GM18507 (cell line): ENCODE measurements at places on chromosomes 12 and 14.

DNA sequence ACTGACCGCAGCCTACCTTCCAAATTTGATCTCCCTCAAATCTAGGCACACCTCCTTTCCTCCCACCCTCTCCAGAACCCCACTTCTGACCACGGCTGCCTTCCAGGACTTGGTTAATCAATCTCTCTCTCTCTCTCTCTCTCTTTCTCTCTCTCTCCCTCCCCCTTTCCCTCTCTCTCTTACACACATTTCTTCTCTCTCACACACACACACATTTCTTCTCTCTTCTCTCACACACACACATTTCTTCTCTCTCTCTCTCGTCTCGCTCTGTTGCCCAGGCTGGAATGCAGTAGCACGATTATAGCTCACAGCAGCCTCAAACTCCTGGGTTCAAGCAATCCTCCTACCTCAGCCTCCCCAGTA is 521 bp upstream of the GMFB start:
- no peak for DNase-seq

DNA sequence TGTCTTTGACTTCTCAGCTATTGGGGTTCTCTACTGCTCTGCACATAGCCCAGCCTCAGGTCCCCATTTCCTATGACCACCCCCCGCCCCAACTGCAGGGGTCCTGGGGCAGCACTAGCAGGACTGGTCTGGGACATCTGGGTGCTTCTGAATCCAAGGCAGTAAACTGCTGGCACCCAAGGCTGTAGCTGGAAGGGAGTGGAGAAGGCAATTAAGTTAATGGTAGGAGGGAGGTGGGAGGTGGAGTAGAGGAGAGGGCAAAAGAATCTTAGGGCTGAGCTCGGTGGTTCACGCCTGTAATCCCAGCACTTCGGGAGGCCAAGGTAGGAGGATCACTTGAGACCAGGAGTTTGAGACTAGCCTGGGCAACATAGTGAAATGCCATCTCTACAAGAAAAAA is 11.5 kb downstream of the PLEK2 start:
- DNase-seq = no peak

- DNase-seq = no peak
These were observed 74.3 kb downstream of the SRGAP1 start for GRCh38 chr12:63918800-63919300.

DNA sequence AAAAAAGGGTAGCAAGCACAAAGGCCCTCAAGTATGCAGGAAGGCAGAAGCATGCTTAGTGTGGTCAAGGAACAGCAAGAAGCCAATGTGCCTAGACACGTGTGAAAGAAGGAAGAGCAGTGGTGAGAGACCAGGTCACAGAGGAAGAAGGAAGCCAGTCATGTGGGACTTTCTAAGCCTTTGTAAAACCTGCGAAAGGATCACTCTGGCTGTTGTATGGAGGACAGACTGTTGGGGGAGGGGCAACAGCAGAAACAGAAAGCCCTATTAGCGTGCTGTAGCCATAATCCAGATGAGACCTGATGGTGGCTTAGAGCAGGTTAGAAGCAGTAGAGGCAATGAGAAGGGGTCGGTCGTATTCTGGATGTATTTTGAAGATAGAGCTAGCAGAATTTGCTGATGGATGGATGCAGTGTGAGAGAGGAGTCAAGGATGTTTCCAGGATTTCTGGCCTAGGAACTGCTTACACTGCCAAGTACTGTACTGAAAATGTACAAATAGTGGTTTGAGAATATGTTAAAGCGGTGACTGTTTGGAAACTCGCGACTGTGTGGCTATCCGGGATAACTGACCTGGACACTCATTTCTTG is 5.7 kb upstream of the MLF2 start:
- DNase-seq = no peak

GRCh38 chr12:27984275-27984674 is 11.7 kb upstream of the PTHLH start:
- no peak for DNase-seq

DNA sequence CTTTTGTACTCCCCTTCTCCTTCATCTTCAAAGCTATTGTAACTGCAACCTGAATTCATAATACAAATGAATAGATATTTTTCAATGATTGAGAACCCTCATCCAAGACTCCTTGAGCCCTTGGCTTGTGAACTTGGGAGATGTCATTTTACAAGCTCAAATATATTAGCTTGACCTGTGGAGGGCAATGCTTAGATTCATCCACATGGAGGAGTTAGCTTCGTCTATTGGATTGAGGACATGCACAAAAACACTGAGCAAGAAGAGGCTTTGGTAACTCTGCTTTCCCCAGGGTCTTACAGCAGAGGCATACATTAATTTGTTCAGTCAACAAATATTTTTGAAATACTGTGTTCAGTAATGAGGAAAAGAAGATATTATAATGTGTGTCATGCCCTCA is 101.1 kb downstream of the OTOGL start:
- DNase-seq = no peak

GRCh38 chr12:13023811-13024530 is 20.2 kb upstream of the FAM234B start:
- no peak for DNase-seq

DNA sequence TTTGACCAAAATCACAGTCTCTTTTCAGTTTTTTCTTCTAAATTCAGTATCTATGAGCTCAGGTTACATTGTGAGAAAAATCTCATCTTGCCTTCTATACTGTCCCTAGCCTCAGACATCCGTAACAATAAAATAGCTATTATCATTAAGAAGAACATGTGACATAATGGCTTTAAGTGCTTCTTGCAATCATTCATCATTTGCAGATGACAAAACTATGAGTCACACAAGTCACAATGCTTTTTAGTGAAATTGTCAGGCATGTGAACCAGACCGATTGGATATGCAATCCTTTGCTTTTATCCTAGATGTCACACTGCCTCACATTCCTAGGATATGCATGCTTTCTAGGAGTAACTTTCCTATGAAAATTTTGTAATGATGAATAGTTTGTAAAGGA is 313.1 kb downstream of the SLC6A15 start:
- no peak for DNase-seq

GRCh38 chr14:71117839-71118743 is 210.8 kb downstream of the PCNX1 start:
- DNase-seq = no peak

DNA sequence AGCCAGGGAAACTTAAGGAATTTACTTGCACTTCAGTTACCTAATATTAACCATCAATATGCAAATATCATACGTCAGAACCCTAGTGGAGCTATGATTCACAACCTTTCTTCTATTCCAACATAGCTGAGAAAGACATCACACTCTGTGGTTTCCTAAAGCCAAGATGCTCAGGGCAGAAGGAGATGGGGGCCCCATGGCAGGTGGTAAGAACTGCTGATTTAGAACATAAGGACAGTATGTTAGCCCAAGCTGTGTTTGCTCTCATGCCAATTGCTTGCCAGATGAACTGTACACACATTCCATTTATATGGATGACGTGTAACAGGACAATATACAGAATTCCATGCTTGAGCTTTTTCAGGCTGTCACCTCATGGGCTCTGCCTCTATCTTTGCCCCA is 34.6 kb downstream of the HECTD4 start:
- DNase-seq = peak; percentile 2

- DNase-seq = no peak
These were observed 601.8 kb downstream of the SLC16A7 start for GRCh38 chr12:60197589-60197988.

- no peak for DNase-seq
These were observed 31.3 kb downstream of the PRKD1 start for GRCh38 chr14:29896354-29896821.

DNA sequence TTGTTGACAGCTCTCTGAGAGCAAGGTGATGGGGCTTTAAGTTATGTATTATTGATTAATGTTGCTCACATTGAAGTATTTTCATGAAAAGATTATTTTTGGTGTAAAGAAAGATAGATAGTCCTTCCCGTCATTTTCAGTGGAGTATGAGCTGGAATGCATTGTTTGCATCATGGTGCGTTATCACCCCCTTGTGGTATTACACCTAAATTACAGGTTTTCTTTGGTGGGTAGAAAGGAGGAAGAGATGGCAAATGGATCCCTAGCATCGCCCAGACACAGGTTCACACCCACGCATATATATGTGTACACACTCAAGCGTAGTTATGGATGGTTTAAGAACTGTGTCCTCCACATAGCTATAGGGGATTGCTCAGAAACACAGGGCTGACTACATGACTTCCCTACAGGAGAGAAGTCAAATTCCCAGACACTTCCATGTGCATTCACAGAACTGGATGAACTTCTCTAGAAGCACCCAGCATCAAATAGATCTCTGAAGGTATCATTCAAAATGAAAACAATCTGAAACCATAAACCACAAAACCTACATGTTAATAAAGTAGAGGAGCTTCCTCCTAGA is 14.4 kb upstream of the SERPINA10 start:
- DNase-seq = no peak

GRCh38 chr12:44500423-44500822 is 375.7 kb downstream of the NELL2 start:
- DNase-seq = no peak

DNA sequence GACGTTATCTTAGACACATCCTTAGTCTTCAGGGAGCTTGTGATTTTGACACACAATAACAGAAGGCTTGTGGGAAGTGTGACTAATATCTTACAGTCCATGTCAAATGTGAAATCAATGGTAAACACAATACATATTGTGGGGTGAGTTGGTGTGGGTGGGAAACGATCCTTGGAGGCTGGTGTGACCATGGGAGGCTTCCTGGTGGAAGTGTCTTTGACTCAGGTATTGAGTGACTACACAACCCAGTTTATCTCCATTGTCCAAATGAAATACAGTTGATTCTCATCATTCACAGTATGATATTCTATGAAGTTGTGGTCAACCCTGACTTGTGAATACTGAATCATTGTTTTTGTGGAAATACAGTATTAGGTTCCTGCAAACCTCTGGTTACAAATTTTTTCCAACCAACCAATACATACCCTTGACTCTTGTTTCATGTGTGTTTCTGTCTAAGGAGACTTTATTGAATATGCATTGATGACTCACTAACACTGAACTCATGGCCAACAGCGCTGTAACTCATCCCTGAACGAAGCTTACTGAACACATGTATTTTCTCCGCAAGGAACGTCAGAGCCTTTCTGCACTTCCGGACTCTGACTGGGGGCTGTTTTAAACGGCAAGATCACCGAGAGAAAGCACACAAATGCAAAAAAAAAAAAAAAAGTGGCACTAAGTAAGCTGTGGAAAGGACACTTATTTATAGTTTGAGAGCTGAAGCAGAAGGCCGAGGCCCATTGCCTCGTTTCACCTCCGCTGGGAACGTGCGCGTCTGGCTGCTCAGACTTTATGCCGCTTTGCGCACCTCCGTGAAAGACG is 59.0 kb downstream of the CLMN start:
- DNase-seq = no peak

DNA sequence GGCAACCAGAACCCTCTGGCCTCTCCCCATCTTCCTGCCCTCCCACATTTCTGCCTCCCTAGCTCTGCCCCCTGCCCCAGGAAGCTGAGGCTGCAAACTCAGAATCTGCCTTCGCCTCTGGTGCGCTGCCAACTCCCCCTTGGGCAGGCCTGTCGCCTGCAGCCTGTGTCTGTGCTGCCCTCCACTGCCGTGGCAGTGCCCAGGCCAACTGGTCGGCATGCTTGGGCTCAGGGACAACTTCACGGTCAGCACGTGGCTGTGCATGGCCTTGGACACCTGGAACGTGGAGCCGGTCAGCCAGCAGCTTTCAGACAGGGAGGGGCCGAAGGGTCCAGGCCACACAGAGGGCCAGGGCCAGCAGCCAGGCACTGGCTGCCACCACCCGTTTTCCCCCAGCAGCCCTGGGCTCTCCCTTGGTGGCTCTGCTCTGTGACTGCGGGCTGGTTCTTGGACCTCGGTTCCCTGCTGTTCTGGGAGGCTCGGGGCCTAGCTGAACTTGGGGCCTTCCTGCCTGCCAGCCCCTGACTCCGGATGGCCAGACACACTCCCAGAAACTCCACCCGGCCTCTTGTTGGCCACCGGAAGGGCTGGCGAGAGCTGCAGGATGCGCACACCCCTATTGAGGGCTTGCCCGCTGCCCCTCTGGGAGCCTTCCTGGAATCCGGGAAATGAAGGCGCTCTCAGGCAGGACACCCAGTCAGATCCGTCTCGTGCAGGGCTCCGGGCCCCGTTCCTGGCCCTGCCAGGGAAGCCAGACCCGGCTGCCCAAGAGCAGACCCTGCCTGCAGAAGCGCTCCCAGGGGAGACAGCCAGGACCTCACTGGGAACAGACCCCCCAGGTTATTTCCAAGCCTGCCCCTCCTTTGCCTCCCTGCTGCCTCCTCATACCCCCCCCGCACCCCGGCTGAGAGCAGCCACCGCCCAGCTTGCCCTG is 34.2 kb upstream of the PPP1R13B start:
- no peak for DNase-seq

DNA sequence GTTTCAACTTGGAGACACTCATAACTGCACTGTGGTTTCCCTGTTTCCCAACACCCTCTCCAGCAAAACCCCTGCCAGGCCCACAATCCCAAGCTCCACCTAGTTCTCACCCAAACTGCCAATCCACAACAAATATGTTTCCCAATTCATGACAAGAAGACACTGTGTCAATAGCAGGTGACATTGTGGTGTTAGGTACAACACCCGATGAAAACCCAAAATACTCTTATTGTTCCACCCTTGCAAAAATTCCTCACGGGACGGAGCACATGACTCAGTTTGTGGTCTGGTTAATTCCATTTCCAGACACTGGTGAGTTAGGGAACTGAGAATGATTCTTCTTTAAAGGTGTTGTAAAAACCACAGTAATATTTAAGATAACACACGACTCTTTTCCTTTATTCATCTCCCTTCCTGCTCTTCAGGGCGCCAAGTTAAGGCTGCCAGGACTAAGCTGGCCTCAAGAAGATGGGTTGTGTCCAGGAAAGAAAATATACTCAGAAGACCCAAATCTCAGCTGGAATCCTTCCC is 735.5 kb downstream of the MED13L start:
- no peak for DNase-seq
